Dermis microvascular lymphatic vessel endothelial cell (primary cell): ENCODE measurements at places on chromosomes 12 and 14. TPM values are rescaled to one million over a fixed set of nuclear protein-coding genes. Genes with fewer than 3 reads are reported as not detected.

- no peak for DNase-seq
These were observed 158.9 kb upstream of the PLEKHA5 start for GRCh38 chr12:18970603-18971002.

GRCh38 chr12:29599381-29599780, 101.9 kb upstream of the OVCH1 start:
- DNase-seq: no peak

DNA sequence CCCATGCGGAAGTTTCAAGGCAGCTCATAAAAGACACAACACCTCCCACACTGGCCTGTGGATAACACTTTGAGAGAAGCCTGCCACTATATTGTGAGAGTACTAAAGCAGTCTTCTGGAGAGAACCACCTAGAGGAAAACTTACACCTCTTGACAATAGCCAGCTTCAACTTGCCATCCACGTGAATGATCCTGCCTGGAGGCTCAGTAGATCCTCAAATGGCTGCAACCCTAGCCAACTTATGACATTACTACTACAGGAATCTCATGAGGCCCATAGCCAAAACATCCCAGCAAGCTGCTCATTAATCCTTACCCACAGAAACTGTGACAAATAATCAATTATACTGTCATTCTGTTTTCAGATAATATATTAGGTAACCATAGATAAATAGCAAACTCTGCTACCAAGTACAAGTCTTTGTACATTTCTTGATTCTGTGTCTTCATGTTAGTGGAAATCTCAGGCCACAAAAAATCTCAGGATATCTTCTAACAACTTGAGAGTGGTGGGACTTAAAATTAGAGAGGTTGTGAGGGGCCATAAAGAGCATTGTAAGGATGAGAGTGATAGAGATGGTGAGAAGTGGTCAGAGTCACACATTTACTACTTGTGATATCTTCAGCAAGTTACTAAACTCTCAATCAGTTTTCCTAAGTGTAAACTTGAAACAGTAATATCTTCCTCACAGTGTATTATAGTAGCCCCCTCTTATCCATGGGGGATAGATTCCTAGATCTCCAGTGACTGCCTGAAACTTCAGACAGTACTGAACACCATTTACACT, 368.0 kb downstream of the C12orf50 start:
- DNase-seq: no peak

Gene NPC2
- total RNA-seq: 128 and 259 TPM in 2 replicates

Gene SLC17A8
- total RNA-seq: not detected in 2 replicates

- no peak for DNase-seq
These were observed 34.9 kb downstream of the LIMA1 start for GRCh38 chr12:50248411-50248810.

Gene SIX1
- total RNA-seq: under 0.01 TPM in 1 of 2 replicates, not detected in the other

DNA sequence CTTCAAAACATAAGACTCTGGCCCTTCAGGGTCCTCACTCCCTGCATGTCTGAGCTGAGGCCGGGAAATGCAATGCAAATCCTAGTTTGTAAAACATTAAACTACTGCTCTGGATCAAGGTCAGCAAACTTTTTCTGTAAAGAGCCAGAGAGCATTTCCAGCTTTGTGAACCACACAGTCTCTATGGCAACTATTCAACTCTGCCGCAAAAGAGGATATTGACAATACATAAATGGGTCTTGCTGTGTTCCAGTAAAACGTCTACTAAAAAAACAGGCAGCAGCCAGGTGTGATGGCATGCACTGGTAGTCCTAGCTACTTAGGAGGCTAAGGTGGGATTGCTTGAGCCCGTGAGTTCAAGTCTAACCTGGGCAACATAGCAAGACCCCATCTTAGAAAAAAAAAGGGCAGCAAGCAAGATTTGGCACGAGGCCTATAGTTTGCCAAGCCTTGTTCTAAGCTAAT, 22.3 kb downstream of the DDX24 start:
- no peak for DNase-seq

GRCh38 chr14:79749065-79749464, 462.2 kb downstream of the DIO2 start:
- no peak for DNase-seq

DNA sequence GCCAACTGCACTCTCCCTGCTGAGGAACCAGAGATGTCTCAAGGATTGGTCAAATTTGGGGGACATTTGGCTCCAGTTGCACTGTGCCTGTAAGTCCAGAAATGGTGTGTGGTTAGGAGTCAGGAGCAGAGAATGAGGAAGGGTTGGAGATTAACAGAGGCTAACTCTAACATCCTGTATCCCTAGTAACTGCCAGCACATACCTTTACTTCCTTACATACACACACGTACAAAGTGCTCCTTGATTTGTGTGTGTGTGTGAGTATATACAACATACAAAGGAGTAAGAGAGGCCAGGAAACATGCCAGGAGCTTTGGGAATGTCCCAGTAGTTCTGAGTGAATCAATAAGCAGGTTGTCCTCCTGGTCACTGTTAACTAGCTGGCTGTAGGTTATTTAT, 39.8 kb upstream of the NRXN3 start:
- no peak for DNase-seq

Gene BEGAIN
- total RNA-seq: under 0.01 and 0.13 TPM in 2 replicates
